Endodermal cell (in vitro differentiated cells): ENCODE measurements at places on chromosomes 3 and 15. TPM values are rescaled to one million over a fixed set of nuclear protein-coding genes. Genes with fewer than 3 reads are reported as not detected.

Gene SAMD7
- not detected in 3 replicates for total RNA-seq

DNA sequence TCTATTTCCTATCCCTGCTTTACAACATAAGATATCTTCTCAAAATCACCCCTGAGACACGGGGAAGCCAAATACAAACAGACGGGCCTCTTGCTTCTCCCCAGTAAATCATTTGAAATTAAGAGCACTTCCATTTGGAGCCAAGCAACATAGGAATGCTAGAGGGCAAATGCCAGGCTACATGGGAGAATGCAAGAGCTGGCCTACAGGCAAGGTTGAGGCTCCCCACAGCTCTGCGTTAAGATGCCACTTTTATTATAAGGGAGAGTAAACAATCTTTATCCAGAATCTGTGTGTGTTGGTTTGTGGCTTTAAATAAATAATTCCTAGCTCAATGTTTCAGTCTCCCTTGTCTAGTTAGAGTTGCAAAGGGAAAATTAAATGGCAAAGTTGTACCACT lies 305.1 kb upstream of the KCNH8 start:
- no peak for DNase-seq

GRCh38 chr15:69538379-69538778 lies 85.8 kb downstream of the RPLP1 start:
- DNase-seq = no peak

GRCh38 chr15:39299486-39300267 lies 281.2 kb upstream of the THBS1 start:
- no peak for DNase-seq

DNA sequence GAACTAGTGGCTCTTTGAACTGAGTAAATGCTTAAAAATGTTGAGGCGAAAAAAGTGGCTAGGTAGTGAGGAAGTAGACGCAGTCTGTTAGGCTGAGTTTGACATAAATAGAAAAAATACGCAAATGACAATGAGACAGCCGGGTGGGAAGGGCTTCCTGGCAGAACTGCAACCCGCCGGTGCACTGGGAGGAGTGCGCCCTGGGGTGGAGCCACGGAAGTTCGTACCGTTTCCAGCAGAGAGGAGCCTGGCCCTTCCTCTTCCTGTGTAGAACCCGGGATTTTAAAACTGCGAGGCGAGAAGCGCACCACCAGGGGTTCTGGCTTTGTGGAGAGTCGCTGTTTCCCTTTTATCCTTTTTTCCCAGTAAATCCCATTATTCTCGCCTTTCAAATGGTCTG lies 602.6 kb downstream of the PYDC2 start:
- DNase-seq = peak; percentile 84

- no peak for DNase-seq
Measured at GRCh38 chr15:70643106-70643782, 120.1 kb downstream of the UACA start.

DNA sequence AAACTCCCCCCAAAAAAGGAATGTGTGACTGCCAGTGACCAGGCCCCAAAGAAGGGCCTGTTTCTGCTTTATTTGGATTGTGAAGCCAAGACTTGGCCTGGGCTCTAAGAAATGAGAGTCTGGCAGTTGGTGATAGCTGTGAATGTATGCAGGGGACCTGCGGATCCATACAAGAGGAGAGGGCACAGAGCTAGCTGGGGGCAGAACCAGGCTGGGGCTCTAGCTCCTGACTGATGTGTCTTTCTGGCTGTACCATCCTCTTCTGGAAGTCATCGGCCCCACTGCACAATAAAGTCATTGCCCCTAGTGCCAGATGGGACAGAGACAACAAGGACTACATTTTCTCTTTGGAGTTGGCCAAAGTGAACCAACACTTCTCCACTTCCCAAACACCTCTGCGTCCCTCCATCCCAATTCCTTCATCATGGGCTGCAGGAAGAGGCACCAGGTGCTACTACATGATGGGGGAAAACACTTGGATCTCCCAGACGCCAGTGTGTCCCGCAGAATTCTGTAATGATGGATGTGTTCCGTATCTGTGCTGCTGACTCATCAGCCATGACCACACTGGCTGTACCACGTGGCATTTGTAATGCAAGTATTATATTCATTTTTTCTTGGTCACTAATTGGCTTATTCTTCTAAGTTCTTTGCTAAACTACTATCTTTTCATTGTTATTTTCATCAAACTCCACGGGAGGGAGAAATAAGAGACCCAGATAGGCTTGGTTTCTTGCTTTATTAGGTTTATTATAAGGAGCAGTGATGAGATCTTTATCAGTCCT lies 1.7 kb upstream of the PLA2G4F start:
- DNase-seq = no peak

- no peak for DNase-seq
Measured at GRCh38 chr15:62889734-62890505, 152.6 kb upstream of the TPM1 start.
